ENCODE measurements at places on chromosomes 12 and 14.

- no peak for DNase-seq
Observed at GRCh38 chr12:76587428-76588178, 28.0 kb upstream of the OSBPL8 start.

- DNase-seq = no peak
Observed at GRCh38 chr14:42277840-42278239, 671.2 kb downstream of the LRFN5 start.

DNA sequence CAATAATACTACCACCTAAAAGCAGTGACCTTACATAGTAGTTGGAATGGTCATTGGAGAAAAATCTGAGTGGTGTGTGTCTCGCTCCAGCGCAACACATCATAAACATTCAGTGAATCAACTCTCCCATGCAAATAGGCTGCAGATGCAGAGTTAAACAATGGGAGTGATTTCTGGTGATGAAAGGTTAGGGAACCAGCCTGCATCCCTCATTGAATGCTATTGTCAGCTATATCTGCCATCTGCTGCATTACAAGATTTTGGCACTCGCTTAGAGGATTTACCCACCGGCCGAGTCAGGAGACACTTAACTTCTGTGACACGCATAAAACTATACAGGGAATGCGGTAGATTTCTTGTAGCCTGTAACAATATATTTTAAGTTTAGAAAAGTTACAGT is 900.9 kb downstream of the FLRT2 start:
- peak; percentile 5 for DNase-seq

GRCh38 chr12:58966939-58967338 is 46.6 kb upstream of the LRIG3 start:
- DNase-seq = no peak

DNA sequence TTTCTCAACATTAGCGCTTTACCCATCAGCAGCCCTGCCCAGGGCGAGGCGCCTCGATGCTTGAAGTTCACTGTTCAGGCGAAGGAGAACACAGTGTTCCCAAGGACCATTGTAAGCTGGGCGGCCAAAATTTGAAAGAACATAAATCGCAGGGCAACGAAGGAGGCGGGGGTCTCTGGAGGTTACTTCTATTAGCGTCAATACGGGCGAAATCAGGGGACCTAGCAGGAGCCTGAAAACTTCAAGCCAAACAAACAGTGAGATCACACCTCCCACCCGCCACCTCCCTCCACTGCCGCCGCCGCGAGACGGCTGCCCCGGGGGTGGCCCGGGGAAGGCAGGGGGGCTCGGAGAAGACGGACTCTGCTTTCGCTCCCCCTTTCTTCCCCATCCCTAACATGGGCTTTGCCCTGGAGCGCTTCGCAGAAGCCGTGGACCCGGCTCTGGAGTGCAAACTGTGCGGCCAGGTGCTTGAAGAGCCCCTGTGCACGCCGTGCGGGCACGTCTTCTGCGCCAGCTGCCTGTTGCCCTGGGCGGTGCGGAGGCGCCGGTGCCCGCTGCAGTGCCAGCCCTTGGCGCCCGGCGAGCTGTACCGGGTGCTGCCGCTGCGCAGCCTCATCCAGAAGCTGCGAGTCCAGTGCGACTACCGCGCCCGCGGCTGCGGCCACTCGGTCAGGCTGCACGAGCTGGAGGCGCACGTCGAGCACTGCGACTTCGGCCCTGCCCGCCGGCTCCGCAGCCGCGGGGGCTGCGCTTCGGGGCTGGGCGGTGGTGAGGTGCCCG is at the start of gene PDZRN4:
Gene PDZRN4 (plus strand): TSS at position 263 of the 783 bp plus-strand sequence.
- DNase-seq = no peak

DNA sequence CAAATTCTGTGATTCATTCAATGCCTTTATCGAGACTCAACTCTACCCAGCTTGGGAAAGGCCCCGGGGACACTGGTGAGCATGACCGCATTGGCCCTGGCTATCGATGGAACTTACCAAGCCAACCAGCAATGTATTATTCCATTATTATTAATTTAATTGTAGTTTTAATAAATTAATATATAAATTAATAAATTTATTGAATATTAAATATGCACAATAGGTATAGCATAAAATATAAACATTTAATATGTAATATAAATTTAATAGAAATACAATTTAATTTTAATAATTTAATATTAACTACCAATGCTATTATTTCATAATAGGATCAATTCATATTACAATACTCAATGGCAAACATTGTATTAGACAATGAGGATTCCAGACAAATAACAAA is 163.4 kb downstream of the DPF3 start:
- no peak for DNase-seq

DNA sequence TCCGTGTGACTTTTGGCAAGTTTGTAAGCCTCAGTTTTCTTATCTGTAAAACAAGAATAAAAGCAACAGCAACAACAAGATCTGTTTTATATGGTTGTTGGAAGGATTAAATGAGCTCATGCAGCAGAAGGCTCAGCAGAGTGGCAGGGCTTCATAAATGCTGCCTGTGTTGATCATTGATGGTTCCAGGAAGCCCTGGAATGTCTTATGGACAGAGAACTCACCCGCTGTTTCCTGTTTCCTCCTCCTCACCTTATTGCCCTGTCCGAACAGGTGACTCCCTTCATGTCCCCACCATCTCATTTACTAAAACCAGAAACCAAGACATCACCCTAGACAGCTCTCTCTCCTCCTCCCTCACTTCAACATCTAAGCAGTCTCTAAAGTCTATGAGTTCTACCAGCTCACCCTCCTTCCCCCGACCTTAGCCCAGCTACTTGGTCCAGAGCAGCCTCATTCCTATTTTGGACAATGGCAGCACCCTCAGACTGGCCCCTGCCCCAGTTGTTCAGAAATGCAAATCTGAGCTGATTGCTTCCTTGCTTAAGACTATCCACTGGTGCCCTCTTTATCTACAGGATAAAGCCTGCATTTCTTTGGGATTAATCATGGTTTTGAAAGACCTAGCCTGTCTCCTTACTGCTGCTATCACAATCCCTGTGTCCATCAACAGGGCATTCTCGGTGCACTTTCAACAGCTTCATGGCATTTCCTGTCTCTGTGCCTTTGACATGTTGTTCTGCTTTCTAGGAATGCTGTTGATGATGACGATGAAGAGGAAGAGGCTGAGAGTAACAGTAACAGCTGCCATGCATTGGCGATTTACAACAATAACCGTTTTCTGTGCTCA is 21.4 kb upstream of the GSG1 start:
- no peak for DNase-seq

DNA sequence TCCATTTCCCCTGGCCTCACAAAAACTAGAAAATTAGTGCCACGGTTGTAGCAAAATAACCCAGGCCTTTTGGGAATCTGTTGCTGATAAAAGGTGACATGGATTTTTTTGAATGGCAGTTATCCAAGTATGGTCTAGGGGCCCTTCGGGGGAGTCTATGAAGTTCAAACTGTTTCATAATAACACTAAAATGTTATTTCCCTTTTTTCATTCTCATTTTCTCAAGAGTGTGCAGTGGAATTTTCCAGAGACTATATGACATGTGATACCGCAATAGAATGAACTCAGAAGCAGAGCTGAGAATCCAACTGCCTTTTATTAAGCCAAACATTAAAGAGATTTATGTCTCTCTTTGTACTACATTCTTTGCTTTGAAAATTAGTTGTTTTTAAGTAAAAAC is 26.9 kb downstream of the GSTZ1 start:
- no peak for DNase-seq

GRCh38 chr14:105849933-105850626 is 323.7 kb downstream of the TMEM121 start:
- DNase-seq = no peak

- no peak for DNase-seq
Observed at GRCh38 chr12:6968426-6968825, 2.0 kb downstream of the PHB2 start.

- DNase-seq = no peak
Observed at GRCh38 chr12:103909811-103910210, 20.4 kb upstream of the HSP90B1 start.

GRCh38 chr12:110821917-110822316 is 24.9 kb upstream of the CCDC63 start:
- no peak for DNase-seq

DNA sequence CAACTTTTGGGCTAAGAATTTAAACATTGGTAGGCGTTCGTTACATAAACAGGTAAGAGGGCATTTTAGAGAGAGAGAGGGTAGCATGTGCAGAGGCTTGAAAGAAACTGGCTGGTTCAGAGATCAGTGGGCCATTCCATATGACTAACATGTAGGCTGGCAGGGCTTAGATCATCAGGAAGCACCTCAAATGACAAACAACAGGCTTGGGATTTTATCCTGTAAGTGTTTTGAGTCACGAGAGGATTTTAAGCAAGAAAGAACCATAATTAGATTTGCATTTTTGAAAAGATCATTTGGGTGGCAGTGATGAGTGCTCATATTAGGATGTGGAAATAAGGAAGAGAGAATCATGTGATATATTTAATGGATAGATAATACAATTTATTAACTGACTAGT is 8.7 kb upstream of the PLEKHA5 start:
- DNase-seq = peak; percentile 29

- no peak for DNase-seq
Observed at GRCh38 chr12:52082988-52083637, 3.6 kb downstream of the SMIM41 start.

GRCh38 chr12:132178801-132179401 is 34.6 kb downstream of the NOC4L start:
- no peak for DNase-seq

DNA sequence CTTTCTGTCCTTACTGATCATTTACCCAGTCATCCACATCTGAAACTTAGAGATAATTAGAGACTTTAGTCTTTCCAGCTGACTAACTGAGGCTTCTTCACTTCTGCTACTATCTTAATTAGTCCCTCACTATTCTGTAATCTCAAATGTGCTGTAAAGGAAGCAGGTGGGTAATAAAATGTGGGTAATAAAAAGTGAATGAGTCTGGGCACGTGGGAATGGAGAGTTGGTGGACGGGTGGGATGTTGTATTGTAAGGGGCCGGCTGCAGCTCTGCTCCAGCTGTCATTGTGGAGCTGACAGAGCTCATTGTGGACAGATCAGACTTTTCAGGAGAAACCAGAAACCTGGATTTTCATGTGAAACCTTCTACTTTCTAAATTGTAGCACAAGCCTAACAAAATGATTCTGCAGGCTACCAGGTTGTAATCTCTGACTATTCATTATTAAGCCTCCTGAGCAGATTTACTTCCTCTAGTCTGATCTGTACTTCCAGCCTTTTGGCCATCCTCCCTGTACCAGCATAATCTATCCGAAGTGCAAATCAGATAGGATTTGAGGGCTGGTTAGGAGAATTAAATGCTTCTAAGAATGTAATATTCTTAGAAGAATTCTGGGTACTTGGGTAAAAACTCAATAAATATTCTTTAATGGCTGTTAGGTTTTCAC is 42.0 kb upstream of the BMAL2 start:
- no peak for DNase-seq

GRCh38 chr14:91341334-91341733 is 76.3 kb downstream of the CCDC88C start:
- no peak for DNase-seq

DNA sequence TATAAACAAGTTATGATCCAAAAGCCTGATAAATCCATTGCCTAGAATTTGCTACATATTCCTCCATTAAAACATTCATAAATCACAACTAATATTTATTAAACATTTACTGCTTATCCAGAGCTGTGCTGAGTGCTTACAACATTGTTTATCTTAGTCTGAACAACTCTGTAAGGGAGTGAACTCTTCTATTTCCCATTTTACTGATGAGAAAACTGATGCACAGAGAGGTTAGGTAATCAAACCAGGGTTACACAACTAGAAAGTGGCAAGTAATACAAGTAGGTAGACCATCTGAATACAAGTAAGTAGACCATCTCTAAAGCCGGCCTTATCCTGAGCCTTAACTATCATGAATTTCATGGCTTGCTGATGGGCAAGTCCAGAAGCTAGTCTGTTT is 39.5 kb downstream of the WASHC3 start:
- DNase-seq = no peak

- DNase-seq = no peak
Observed at GRCh38 chr14:75626396-75626795, 34.3 kb downstream of the ERG28 start.

- DNase-seq = no peak
Observed at GRCh38 chr14:97704316-97704885, 907.2 kb downstream of the VRK1 start.

- no peak for DNase-seq
Observed at GRCh38 chr12:26149968-26150500, 25.2 kb upstream of the BHLHE41 start.

GRCh38 chr12:54230555-54230954 is 41.8 kb upstream of the SMUG1 start:
- DNase-seq = no peak

GRCh38 chr12:58732894-58733293 is 187.4 kb downstream of the LRIG3 start:
- DNase-seq = no peak

- DNase-seq = no peak
Observed at GRCh38 chr14:60165547-60165876, 314 bp upstream of the DHRS7 start.

- no peak for DNase-seq
Observed at GRCh38 chr12:96250119-96250685, 56.0 kb downstream of the ELK3 start.

DNA sequence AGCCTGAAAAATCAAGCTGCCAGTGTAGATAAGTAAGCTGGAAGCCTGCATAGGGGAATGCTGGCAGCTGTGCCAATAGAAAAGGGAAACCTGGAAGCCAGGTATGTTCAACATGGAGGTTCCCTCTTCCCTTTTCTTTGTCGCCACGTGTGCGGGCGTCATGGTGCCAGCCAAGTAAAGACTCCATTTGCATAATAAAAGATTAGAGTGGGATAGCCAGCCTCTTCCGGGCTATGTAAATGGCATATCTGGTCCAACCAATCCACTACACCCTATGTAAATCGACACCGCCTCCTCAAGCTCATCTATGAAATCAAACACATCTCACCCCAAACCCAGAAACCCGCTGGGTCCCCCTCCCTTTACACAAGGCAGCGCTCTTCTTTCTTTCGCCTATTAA is 5.6 kb upstream of the ADGRD1 start:
- DNase-seq = no peak

DNA sequence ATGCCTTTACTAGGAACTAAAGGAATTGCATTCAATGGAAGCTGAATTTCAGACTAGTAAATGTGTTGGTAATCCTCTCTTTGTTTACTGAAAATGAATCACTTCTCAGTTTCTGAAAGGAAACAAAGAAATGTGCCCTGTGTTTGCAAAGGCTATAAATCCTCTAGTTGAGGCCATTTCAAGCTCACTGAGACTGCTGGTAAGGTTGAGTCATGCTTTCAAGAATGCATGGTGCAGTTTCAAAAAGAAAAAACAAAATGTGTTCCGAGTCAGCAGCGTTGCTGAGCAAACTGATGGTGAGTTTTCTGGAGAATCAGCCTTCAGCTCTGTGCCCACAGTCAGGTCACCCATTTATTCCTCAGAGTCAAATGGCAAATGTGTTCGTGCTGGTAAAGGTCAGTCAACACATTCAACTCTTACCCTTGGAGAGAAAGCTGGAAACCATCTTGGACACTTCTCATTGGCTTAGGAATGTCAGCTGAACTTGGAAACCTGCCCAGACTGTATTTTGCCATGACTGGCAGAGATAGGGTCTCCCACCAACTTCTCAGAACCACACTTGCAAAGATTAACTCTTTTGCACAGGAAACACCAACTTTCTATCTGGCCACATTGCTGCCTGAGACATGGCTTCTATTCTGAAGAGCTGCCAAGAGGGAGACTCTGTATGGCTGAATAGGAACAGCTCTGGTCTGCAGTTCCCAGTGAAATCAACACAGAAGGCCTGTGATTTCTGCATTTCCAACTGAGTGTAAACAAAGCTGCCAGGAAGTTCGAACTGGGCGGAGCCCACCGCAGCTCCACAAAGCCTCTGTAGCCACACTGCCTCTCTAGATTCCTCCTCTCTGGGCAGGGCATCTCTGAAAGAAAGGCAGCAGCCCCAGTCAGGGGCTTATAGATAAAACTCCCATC is 484.4 kb downstream of the ATP23 start:
- DNase-seq = peak; percentile 68
